ENCODE measurements at places on chromosomes 11 and 22. TPM values are rescaled to one million over a fixed set of nuclear protein-coding genes. Genes with fewer than 3 reads are reported as not detected.

GRCh38 chr11:47560426-47560825 is 5.0 kb upstream of the PTPMT1 start:
- no peak for DNase-seq

DNA sequence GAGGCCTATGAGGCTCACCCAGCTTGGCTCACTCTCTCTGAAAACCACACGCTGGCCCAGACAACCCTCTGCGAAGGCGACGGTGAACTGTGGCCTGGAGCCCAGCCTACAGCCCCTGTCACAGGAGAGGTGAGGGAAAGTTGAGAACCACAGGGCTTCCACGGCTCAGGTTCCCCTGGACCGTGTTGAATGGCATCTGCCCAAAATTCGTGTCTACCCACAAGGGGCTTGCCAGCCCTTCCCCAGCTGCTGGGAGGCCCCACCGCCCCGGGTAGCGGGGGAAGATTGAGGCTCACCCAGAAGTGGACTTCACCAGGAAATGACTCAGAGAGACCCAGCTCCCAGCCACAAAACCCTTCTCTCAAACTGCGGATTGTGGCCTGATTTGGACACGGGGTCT is 197.1 kb downstream of the CTTN start:
- no peak for DNase-seq

GRCh38 chr22:27409299-27409698 is 392.3 kb downstream of the MN1 start:
- DNase-seq: no peak

DNA sequence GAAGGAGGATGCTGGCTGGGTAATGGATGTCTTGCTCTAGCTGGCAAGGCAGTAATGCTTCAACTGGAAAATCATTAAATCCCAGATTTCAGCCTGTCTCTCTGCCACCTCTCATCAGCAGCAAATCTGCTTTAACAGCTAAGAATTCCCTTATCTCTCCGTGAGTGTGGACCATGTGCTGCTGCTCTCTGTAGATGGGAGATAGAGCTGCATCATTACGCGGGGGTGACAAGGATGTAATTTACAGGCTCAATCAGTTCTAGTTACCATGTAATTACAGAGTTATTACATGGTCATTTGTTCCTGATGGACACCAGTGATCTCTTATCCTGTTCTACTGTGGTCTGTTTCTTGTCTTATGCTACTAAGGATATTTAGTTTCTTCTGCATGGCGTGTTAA is 665.4 kb downstream of the NTM start:
- DNase-seq: no peak

DNA sequence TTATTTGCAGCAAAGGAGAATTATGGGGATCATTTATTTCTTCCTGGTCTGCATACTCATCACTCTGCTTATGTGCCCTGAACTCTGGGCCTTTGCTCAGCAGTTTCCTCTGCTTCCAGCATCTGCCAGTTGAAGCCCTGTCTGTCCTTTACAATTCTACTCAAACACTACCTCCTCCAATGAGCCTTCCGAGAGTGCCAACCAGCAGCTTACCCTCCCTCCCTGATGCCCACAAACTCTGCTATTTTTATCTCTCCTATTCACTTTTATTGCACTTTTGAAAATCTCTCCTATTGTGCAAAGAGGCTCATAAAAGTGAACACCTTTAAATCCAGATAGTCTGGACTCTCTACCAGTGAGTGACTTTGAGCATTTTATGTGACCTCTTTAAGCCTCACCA is 3.6 kb upstream of the ME3 start:
- DNase-seq: no peak

GRCh38 chr11:109968299-109968698 is 124.9 kb upstream of the ZC3H12C start:
- no peak for DNase-seq

- no peak for DNase-seq
Measured at GRCh38 chr22:31866918-31867317, 77.4 kb upstream of the YWHAH start.

- DNase-seq: no peak
Measured at GRCh38 chr11:9601037-9601875, 27.8 kb downstream of the WEE1 start.

GRCh38 chr22:38112381-38112780 is 1.9 kb upstream of the BAIAP2L2 start:
- no peak for DNase-seq

DNA sequence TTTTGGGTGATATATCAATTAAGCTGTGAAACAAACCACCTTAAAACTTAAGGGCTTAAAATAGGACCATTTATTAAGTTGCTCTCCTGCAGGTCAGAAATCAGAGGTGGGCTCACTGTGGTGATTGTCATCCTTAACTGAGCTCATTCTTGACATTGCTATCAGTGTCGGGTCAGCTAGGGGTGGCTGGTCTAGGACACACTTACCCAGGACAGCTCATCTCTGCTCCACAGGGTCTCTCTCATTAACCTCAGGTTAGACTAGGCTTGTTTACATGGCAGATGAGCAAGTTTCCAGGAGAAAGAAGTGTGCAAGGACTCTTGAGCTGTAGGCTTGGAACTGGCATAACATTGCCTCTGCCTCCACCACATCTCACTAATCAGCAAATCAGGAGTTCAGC is 601.0 kb upstream of the RAG2 start:
- DNase-seq: no peak

GRCh38 chr22:41380993-41381328 is 781 bp upstream of the TEF start:
- DNase-seq: no peak

- DNase-seq: no peak
Measured at GRCh38 chr22:29626497-29627195, 23.2 kb downstream of the NF2 start.

- DNase-seq: no peak
Measured at GRCh38 chr11:62352355-62353336, 15.4 kb downstream of the ASRGL1 start.

DNA sequence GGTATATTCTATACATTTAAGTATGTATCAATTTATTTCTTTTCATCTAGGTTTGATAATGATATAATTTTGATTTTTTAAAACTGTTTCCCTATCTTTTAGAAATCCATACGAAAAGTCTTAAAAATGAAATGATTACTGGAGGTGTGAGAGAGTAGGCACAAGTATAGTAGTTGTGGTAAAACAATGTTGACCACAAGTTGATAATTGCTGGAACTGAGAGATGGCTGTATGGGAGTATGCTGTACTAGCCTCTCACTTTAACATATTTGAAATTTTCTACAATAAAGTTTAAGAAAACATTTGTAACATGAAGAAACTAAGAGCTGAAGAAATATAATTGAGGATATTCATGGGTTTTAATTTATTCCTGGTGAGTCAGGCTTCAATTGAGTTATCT is 30.0 kb downstream of the FSHB start:
- DNase-seq: no peak

DNA sequence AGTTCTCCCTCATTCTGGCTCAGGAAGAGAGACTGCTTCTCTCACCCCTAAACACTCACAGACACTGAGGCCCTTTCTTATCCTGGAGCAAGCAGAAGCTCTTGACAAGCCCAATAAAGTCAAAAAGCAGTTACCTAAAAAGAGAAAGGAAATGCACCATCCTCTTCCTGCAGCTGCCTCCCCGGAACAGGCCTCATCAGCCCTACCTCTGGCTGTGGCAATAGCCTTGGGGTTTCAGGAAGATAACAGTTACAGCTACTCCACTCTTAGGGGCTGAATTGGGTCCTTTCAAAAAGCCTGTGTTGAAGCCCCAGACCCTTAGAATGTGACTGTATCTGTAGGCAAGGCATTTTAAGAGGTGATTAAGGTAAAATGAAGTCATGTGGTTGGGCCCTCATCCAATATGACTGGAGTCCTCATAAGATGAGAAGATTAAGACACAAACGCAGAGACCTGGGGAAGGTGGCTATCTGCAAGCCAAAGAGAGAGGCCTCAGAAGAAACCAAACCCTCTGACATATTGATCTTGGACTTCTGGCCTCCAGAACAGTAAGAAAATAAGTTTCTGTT is 3.5 kb upstream of the LGALS12 start:
- DNase-seq: no peak

DNA sequence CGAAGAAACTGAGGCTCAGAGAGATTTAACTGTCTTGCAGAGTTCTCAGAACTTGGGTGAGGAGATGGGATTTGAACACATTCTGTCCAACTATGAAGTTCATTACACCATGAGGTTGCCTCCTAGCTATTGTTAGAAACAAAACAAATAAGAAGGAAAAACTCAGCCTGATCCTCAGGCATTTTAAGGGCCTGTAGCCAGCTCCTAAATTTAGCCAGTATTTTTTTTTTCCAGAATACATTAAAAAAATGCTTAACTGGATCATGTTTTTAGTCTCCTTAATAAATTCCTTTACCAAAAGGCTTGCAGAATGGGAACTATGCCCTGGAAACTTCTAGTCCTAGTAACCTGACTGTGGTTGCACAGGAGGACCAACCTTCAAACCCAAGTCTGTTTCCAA is 212.0 kb downstream of the CSNK2A3 start:
- DNase-seq: no peak

GRCh38 chr22:23119494-23120414 is 22.0 kb downstream of the RSPH14 start:
- DNase-seq: no peak

- no peak for DNase-seq
Measured at GRCh38 chr22:26476705-26477340, 6.8 kb downstream of the HPS4 start.

DNA sequence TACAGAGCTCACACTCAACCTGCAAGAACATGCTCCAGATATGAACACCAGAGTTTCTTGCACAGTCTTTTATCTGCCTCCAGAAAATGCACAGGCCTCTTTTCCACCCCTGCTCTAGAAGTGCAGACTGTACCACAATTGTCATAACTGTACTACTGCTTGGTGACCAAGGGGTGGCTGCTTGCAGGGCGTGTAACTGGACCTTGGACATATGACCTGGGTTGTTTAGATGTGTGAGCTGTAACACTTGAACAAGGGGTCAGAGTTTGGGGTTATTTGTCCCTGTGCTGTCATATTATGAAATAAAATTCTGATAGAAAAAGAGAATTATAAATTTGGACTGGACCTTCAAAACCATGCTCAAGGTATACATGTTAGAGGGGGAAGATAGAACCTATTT is 1185.5 kb downstream of the FAM181B start:
- DNase-seq: no peak

GRCh38 chr11:47243454-47243853 is 5.2 kb downstream of the ACP2 start:
- no peak for DNase-seq

DNA sequence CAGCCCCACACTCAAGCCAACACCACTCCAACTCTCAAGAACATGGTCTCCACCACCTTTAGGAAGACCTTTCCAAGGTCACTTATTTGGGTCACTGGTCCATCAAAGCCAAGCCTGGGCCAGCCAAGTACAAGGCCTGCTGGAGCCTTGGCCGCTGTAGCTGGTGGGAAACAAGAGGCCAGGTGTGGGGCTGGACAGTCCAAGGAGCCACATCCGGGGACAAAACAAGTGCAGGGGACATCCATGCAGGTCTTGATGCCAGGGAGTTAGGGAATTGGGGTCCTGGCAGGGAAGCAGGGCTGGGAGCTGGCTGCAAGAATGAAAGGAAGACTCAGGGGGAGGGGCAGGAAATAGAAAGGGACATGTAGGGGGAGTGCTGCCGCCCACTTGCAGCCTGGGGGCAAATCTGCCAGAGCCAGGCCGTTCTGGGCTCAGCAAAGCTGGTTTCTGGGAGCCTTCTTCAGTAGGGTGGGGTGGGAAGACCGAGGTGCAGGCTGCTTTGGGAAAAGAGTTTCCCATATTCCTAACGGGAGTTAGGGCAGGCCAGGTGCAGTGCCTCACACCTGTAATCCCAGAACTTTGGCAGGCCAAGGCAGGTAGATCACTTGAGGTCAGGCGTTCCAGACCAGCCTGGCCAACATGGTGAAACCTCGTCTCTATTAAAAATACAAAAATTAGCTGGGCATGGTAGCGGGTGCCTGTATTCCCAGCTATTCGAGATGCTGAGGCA is 69.5 kb upstream of the ATXN10 start:
- no peak for DNase-seq

DNA sequence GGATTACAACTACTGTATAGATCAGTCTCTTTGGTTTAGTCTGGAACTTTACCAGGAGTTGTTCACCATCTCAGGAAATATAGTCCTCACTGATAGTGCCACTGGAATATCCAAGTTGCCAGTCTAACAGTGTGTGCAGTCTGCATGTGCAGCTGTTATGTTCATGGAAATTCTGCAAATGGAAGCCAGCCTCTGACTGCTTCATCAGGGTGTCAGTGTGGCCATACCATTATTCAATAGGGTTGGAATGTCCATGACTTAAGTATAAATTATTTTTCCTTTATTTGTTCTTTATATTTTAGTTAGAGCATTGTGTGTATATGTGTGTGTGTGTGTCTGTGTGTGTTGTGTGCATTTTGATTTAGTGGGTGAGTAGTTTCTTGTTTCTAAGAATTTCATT is 51.8 kb downstream of the C11orf96 start:
- no peak for DNase-seq

- no peak for DNase-seq
Measured at GRCh38 chr11:59706518-59707285, 6.9 kb downstream of the OR10V1 start.

- DNase-seq: no peak
Measured at GRCh38 chr11:117691516-117691915, 105.5 kb downstream of the DSCAML1 start.

DNA sequence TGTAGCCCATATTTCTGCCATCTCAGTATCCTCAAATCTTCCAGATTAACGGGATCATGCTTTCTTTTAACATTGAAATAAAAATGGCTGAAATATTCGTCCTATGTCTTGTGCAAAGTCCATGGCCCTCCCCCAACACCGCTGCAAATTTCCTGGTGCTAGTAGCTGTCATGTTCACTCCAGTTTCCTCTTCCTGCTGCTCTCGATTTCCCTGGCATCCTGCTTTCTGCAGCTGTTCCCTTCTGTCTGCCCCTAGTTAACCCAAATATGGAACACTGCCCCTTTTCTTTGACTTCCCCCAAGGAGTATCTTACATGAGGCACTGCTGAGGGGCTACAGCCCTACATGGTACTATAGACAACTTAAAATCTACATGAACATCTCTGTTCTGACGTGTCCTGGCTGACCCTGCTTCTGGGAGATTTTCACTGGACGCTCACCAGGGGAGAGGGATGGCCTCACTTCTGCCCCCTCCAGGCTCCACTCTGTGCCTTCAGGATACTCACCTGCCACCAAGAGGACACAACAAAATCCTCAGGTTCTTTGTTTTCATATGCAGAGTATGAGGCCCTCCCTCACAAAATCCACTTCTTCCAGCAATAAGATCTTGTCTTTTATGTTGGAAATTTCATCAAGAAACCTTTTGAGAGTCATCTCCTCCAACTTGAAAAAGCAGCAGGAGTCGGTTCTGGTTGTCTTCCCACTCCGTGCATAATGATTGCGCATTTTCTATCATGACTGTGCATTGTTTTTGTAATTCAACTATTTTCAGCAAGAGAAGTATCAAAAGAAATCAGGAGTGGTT is 29.5 kb upstream of the SCUBE2 start:
- no peak for DNase-seq

The MYEOV gene
- total RNA-seq: not detected

The CAVIN3 gene
- 7.1 TPM for total RNA-seq

The POU2AF1 gene
- 0.58 TPM for total RNA-seq

The ABCC8 gene
- 23.9 TPM for total RNA-seq

The CARD18 gene
- not detected for total RNA-seq

The GPR83 gene
- total RNA-seq: 0.62 TPM

The PNPLA3 gene
- 11.4 TPM for total RNA-seq

The FOLR2 gene
- not detected for total RNA-seq

The MAJIN gene
- total RNA-seq: not detected

The AQP11 gene
- total RNA-seq: 2.2 TPM

The DLG2 gene
- 2.4 TPM for total RNA-seq

The ANO3 gene
- total RNA-seq: 0.53 TPM

The ADM2 gene
- 3.2 TPM for total RNA-seq
